ENCODE measurements at places on chromosomes 3 and 15.

DNA sequence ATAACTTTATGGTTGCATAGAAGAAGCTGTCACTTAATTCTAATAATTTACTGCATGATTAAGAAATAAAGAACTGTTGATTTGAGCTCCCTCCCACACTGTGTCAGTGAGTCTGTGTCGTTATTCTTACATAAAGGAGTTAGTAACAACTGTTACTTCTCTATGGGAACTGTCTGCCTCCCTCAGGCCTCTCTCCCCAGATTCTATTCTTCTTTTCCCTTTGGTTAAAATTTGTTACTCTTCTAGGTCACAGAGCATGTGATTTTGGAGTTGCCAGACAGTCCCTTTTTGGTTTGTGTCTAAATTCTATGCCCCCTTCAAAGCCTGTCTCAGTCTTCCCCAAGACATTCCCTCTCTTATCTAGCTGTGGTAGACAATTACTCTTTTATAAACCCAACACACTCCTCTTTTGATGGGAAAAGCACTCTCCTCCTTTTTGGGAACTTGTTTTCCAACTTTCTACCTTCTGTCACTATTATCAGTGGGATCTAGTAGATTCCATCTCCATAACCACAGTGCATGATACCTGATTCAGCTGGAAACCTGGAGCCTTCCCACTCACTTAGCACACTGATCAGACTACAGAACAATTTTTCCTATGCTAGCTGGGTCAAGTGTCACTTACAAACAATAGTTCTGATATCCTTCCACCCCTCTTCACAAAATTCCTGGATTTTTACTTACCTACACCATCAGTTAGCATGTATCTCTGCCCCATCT is 422.1 kb upstream of the TGFBR2 start:
- no peak for DNase-seq

GRCh38 chr3:14678015-14678503 is 3.1 kb downstream of the C3orf20 start:
- no peak for DNase-seq

- no peak for DNase-seq
Measured at GRCh38 chr3:42666022-42666421, 12.5 kb downstream of the ZBTB47 start.

- DNase-seq: no peak
Measured at GRCh38 chr3:38597502-38598060, 51.9 kb downstream of the SCN5A start.

- no peak for DNase-seq
Measured at GRCh38 chr3:158337110-158337509, 227.2 kb downstream of the RSRC1 start.

DNA sequence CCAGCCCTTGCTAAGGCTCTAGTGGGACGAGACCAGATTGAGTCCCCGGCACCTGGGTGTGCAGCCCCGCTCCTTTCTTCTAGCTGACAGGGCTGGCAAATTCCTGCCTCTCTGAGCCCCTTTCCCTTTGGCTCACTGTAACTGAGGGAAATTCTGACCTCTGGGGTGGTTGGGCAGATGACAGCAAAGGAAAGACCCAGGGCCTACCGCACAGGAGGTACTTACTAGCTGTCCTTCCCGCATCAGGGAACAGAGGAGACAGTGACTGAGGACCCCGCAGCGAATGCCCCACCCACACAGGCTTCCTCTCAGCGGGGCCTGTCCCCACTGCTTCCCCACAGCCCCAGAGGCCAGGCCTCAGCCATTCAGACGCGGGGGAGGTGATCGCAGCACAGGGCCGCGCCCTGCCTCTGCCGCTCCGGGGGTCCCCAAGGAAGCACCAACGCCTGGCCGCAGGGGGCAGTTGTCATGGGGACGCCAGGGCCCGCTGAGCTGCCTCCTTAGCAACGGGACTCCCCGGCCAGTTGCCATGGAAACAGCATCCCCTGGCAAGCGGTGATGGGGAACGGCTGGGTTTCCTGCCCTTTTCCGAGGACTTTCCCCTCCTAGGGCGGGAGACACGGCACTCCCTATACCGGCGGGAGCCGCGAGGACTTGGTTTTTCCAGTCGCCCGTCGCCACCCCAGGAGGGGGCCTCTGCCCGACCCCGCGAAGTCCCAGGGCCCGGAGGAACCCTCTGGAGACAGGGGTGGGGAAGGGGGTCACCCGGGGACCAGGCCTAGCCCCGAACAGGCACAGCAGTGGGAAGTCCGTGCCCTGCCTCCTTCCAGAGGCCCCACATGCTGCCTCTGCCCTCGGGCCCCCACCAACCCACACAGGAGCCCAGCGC is 50.1 kb downstream of the HCN4 start:
- peak; percentile 60 for DNase-seq

DNA sequence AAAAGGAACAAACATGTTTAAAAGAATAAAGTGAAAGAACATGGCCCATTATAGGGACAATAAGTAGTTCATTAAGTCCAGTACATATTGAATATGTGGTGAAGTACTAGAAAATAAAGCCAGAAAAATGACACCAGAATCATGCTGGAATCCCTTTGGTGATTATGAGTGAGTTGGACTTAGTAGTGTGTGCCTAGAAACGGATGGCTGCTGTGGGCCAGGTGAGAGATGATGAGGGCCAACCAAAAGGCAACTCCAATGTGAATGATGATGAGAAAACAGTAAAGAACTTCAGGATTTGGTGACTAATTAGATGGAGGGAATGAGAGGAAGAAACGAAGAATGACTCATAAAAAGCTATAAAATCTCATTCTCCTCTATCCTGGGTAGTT is 3.3 kb downstream of the CRYGS start:
- DNase-seq: no peak

DNA sequence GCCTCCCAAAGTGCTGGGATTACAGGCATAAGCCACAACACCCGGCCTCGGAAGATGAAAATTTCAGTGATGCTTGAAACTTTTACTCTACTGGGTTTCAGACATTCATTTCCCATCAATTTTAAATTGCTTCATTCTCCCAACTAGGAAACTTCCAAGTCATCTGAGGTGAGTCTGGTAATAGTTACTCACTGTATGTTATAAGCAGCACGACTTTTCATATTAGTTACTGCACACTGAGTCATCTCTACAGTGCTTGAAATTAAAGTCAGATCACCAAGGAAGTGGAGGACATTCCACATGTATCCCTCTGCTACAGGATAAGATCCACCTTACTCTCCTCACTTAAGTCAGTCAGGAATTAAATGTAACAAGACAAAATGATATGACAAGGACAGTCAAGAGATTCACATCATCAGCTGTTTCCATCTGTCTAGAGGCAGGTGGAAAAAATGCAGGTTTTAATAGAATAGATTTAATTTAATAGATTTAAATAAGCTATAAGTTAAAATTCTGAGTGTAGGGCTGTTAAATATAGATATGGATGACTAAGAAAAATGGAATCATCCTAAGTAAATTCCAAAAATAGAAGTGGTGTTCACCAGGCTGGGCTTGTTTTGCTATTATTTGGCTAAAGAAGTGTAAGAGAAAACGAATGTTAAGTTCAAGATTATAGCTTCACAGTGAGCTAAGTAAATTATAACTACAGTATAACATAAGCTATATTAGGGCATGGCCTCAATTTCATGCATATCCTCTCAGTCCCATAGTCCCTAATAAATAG is 104.4 kb downstream of the TMCO5A start:
- DNase-seq: no peak

GRCh38 chr3:126936853-126937425 is 46.0 kb upstream of the PLXNA1 start:
- no peak for DNase-seq

- no peak for DNase-seq
Measured at GRCh38 chr15:70588613-70589012, 174.7 kb downstream of the UACA start.

- no peak for DNase-seq
Measured at GRCh38 chr3:141234283-141234682, 2.7 kb downstream of the PXYLP1 start.

DNA sequence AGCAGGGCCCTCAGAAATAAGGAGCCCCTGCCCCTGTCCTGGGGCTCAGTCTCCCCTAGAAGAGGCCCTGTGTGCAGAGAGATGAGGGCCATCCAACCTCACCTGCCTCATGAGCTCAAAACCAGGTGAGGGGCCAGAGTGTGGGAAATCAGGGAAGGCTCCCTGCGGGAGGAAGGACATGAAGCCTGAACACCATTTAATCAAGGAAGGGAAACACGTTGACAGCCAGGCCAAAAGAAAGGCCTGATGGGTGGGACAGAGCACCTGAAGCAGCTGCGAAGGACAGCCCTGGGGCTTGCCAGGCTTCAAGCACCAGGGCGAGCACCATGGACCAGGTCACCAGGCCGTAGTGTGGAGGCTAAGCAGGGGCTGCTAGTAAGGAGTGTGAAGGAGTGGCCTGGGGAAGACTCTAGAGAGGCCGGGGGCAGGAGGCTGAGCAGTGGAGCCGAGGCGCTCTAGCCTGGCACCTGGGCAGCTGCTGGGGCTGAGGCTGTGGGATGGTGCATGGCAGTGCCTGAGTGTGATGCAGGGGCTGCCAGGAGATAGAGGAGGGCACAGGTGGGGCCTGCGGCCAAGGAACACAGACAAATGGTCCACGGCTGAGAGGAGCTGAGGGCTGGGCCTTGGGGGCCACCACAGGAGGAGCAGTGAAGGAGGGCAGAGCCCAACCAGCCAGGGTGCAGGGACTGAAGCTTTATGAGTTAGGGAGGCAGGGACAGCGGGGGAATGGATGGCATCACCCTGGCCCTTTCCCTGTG is 16.1 kb downstream of the ACAA1 start:
- no peak for DNase-seq

DNA sequence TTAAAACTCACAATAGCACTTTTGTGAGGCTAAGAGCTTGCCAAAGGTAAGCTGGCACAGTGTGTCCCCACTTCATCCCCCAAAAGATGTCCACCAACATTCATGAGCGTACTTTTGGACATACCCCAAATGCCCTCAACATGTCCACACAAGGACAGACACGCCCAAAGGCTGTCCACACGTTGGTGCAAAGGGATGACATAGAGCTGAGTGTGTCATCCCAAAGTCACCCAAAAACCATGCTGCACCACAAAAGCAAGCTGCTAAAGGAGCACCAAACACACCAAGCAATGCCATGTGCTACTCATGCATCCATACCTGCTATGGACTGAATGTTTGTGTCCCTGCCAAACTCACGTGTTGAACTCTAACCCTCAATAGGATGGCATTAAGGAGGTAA is 57.9 kb downstream of the KLF13 start:
- DNase-seq: no peak

DNA sequence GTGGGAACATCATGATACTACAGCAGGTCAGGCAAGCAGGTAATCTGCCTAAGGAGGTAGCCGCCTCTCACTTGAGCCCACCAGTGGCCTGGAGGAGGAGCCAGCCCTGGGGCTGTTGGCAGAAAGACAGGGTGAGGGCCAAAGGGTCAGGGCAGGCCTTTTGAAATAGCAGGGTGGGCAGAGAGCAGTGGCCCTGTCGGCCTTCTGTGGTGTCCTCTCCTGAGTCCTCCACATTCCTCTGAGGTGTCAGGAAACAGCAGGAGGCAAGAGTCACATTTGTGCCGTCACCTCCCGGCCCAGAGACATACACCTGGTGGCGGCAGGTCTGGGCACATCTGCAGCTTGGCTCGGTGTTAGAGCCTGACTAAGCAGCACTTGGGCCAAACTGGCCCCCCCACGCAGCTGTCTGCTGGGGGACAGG is 3.9 kb upstream of the BNC1 start:
- DNase-seq: no peak

GRCh38 chr3:133410191-133410892 is 10.5 kb downstream of the BFSP2 start:
- DNase-seq: no peak

GRCh38 chr15:46386356-46386755 is 751.5 kb downstream of the SQOR start:
- DNase-seq: no peak

DNA sequence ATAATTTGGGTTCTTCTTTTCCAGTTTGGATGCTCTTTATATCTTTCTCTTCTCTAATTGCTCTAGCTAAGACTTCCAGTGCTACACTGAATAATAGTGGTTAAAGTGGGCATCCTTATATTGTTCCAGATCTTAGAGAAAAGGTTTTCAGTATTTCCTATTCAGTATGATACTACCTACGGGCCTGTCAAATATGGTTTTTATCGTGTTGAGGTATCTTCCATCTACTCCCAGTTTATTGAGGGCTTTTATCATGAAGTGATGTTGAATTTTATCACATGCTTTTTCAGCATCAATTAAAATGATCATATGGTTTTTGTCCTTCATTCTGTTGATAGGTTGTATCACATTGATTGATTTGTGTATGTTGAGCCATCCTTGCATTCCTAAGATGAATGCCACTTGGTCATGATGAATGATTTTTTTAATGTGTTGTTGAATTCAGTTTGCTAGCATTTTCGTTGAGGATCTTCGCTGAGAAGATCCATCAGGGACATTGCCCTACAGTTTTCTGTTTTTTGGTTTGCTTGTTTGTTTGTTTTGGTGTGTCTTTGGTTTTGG is 3.0 kb upstream of the LRRC34 start:
- no peak for DNase-seq

GRCh38 chr3:124451630-124452317 is 278.5 kb upstream of the UMPS start:
- DNase-seq: no peak

DNA sequence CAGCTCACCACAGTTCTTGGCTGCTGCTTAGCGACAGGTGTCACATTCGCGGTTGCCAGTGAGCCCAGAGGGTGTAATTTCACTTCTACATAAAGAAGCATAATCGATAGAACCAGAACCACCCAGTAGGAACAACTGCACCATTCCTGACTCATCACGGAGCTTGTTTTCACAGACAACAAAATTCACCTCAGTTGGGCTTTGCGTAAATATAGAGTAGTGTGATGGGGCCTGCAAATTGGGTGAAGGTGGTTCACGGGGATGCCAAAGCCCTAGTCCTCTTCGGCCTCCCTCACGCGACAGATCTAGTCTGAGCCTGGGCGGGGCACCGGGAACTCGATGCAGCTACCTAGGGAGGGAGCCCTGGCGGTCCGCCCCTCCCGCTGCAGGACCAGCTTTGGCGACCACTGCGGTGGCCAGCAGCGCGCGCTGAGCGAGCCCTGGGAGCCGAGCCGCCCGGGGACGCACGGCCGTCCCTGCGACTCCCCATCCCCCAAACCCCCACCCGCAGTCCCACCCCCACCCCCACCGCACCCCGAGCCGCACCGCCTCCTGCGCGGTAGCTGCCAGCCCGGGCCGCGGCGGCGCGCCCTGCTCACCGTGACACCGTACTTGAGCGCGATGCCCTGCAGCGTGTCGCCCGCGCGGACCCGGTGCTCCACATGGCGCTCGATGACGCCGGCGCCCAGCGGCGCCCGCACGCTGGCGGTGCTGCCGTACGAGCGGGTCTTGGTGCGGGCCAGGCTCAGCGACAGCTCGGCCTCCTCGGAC is 519 bp downstream of the LYSMD2 start:
- peak; percentile 66 for DNase-seq

GRCh38 chr3:72800869-72801268 is 47.4 kb downstream of the SHQ1 start:
- DNase-seq: no peak

GRCh38 chr3:53511246-53511645 is 16.8 kb downstream of the CACNA1D start:
- DNase-seq: no peak

GRCh38 chr3:188232656-188233055 is 78.7 kb downstream of the LPP start:
- DNase-seq: no peak
